Foreskin keratinocyte (primary cell): ENCODE measurements at places on chromosomes 12 and 14.
A peak's percentile ranks its signal among the peaks of the same experiment; 100 is the strongest.

DNA sequence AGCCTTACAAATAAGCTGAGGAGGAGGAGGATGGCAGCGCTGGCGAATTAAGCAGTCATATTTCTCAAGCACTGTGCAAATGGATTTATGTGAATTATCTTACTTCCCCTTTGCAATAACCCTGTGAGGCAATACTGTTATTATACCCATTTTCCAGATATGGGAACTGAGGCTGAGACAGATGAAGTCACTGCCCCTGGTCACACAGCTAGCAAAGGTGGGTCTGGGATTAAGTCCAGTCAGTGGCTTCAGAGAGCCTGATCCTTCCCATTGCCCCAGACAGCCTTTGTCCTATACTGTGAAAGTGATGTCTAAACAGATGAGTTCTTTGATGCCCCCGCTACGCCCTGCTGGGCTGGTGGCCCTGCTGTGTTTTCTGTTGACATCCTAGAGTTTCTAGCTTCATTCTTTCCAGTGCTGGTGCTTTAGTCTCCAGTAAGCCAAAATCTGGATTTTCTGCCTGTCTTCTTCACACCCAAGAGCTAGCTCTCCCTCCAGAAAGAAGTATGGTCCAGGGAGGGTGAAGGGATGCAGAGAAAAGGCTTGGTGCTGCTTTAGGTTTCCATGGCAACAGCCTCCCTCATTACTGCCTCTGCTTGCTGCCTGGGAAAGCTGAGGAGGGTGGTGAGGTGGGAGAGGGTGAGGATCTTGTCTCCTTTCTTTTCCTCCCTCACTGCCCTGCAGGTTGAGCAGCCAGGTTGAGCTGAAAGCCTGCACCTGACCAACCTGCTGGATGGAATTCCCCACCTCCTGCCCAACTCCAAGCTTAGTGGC, 30.7 kb downstream of the TMEM63C start:
- no peak for DNase-seq

- no peak for DNase-seq
Observed at GRCh38 chr14:77375973-77376770, 722 bp downstream of the TMED8 start.

DNA sequence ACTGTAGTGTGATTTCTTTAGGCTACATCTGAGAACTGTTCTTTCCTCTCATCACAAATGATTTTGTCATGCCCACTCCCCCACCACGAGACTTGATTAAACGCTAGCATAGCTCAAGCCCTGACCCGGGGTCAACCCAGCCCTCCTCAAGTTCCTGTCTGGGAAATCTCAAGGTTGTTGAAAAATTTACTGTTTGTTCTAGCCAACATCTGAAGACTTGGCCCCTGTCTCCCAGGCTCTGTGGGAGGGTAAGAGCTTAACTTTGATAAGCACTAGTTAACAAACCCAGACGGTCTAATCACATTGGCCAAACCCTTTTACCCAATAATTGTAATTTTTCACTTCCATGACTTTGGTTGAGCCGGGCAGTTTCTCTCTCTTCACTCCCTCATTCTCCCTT, 86.2 kb upstream of the AMIGO2 start:
- no peak for DNase-seq

DNA sequence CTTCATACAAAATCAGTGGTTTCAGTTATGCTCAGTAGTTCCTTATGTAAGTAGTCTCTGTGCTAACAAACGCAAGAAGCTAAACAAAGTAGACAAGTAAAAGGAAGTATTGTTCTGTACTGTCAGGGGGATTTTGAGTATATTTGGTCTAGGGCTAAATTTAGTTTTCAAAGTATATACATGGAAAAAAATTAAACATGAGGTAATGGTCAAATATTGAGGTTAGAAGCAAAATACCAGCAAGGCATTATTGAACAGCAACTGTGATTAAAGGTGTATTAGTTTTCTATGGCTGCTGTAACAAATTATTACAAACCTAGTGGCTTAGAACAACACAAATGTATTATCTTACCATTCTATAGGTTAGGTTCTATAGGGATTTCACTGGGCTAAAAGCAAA, 18.8 kb downstream of the GNG2 start:
- no peak for DNase-seq

GRCh38 chr12:28750946-28751685, 398.0 kb upstream of the FAR2 start:
- DNase-seq: no peak

DNA sequence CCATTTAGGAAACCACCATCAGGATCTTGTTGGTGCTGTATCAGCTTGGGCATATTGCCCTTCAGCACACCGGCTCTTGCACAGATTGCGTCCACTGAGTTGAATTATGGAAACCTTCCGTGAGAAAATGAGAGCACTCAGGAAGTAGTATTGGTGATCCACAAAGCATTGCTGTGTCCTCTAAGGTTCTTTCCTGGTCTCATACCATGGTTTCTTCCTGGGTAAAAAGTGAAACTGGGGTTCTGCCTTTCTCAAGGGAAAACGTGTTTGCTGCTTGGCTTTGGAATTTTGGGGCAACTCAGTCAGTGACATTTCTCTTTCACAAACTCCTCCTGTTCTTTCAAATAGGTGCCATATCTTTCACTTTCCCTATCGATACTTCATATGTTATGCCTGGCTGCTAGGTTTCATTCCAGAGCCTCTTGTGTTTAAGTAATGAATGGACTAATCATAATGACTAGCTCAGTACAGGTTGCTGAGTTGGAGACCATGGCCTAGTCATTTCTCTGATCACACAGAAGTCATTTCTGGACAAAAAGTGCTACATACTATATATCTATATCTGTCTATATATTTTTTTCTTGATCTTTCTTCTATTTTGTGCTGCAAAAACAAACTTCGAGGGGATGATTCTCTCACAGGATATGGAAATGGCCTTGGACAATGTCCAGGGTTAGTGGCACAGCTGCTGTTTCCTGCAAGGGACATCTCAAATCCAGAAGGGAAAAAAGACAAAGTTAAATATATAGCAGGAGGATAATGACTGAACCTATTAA, 423.4 kb downstream of the ZFP36L1 start:
- DNase-seq: no peak

- DNase-seq: peak; percentile 15
Observed at GRCh38 chr14:69928111-69928523, 48.9 kb downstream of the SMOC1 start.
